ENCODE measurements at places on chromosomes 11 and 22.

DNA sequence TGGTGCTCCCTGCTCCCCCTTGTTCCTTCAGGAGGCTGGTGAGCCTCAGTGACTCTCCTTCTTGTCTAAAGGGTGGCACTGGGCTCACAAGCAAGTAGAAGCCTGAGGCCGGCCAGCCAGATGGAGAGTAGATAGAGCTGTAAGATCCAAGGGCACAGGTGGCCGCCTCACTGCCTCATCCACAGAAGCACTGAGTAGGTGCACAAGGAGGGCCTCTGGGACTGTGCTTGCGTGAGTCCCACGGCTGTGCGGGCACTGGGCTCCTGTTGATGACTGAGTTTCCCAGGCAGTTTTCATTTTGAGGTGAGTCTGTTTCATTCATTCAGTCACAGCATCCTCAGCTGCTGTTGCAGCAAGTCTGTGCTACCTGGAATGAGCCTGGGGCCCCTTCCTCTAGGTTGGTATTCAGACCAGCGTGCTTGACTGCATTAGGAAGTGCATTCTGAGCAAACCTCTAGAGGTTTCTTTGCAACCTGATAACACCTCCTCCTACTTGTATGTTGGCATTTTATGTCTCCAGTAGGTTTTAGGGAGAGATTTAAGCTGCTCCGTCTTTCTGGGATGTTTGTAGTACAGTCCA is 184.0 kb downstream of the TBC1D22A start:
- no peak for DNase-seq

DNA sequence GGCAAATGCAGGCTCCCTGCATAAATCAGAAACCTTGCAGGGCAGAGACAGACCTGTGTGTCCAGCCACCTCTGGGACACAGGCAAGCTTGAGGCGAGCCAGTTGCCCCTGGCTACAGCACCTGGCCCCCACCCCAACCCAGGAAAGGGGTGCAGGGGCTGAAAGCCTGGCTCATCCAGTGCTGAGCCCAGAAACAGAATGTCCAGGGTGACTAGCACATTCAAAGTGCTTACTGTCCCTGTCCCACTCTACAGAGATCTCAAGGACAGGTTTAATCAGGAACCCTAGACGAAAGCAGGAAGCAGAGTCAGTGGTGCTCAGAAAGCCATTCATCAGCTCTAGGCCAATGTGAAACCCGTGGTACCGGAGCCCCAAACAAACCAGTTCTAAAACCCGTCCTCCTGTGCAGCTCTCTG is 31.9 kb downstream of the PLEKHA7 start:
- no peak for DNase-seq

DNA sequence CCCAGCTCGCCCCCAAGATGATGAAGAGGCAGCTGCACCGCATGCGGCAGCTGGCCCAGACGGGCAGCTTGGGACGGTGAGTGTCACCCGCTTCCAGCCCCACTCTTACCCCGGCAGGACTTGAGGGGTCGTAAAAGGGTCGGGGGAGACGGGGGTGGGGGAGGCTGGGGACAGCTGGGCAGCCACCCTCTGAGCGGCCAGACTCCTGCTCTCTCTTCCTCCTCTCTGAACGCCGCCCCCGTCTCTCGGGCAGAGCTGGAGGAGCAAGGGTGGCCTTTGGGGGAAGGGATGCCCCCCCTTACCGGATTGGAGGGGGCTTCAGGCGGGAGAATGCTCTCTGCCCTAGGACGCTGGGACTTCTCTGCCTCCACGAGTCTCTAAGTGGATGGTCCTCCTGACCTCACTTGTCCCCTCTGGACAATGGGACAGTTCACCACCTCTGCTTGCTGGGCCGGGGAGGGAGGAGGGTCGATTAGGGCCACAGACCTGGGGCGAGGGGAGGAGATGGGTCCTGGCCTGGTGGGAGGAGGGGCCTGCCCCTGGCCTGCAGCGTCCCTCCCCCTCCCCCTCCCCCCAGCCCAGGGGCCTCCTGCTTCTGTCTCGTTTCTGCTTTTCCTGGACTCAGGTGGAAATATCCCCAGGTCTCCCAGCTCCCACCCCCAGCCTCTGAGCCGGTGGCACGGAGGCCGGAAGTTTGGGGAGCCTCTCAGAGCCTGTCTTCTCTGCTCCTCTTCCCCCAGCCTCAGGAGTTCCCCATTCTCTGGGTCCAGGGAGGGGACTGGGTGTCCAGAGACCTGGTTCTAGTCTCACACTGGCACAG is 512 bp downstream of the SH3BP1 start:
- peak; percentile 71 for DNase-seq

DNA sequence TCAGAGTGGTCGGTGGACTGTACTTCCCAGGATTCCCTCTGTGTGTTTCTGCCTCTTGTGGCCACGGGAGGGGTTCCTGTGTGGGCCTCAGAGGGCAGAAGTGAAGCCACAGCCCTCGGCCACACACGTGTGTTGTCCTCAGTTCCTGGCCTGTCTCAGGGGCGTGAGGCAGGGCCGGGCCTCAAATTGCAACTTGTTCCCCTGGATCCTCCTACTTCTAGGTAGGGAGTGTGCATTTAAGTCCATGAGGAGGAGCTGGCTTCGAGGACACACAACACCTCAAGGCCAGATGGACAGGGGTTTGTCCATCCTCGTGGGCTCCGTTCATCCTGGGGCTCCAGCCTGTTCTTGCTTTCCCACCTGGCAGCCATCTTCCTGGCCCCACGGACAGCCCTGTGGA is 573.0 kb downstream of the TBC1D22A start:
- no peak for DNase-seq

- DNase-seq, result no peak
Observed at GRCh38 chr11:6841694-6842093, 3.8 kb upstream of the OR10A5 start.

Data from iPS-NIHi11 (cell line).